ENCODE measurements at places on chromosomes 1 and 21.

- no peak for DNase-seq
Measured at GRCh38 chr1:168341483-168341975, 60.9 kb downstream of the TBX19 start.

DNA sequence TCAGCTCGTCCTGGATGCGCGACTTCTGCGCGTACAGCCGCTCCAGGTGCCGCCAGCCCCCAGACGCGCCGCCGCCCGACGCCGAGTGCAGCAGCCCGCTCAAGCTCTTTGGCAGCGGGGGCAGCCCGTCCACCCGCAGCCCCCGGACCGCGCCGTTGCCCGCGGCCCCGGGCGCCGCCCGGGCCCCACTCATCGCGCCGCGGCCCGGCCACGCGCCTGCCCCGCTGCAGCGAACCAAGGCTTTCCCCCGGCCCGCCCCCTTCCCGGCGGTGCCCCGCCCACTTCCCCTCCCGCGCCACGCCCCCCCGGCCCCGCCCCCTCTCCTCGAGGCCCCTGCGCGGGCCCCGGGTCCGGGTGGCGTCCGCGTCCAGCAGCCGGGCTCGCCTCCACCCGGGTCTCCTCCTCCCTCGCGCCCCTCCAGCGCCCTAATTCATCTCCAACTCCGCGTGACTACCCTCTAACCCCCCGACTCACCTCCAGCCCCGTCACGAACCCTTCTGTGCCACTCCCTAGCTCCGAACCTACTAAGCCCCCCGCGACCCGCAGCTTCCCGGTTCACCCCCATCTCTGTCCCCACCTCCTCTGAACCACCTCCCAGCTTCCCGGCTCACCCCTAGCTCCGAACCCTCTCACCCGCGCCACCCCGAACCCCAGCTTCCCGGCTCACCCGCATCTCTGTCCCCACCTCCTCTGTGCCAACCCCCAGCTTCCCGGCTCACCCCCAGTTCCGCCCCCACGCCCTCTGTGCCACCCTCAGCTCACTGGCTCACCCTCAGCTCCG lies at the start of gene FAM89A:
FAM89A (minus strand) TSS at position 236 of the 781 bp plus-strand sequence; CDS start at position 193, 43 bp downstream.
- DNase-seq: peak; percentile 55

DNA sequence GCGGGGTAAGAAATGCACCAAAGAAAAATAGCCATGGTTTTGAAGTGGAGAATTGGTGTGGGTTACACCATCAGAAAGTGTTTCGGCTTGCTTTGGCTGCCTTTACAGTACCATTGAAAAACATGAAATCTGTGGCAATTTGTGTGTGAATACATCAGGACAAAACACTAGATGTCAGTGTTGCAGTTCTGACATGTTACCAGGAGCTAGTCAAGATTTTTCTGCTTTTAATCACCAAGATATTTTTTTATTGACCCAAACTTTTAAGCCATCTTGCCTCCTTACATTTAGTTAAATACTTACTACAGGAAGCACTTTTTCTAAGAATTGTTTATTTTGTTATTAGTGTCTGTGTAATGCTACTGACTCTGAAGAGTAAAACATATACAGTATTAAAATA lies 14.3 kb downstream of the RRP15 start:
- DNase-seq: peak; percentile 27

GRCh38 chr1:45635211-45635610 lies 11.4 kb upstream of the CCDC17 start:
- peak; percentile 14 for DNase-seq

GRCh38 chr1:22878626-22879025 lies 94.0 kb downstream of the LACTBL1 start:
- DNase-seq: no peak

GRCh38 chr1:89780721-89781120 lies 40.1 kb upstream of the LRRC8D start:
- DNase-seq: peak; percentile 41

- DNase-seq: no peak
Measured at GRCh38 chr1:3501856-3502640, 47.6 kb downstream of the ARHGEF16 start.

DNA sequence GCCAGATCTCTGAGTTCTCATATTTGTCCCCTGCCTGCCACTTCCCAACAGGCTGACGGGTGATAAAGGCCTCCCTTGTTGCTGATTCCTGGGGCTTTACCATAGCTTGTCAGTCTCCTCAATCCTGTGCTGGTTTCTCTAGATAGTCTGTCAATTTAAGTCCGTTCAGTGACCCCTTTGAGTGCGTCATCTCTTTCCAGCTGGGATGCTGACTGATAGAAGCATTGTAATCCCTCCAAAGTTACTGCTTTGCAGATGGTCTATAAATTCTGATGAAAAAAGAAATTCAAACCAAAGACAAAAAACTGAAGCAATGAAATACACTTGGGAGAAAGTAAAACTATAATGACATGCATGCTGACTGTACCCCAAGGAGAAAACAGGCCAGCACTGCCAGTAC lies 28.3 kb downstream of the RHOU start:
- no peak for DNase-seq

DNA sequence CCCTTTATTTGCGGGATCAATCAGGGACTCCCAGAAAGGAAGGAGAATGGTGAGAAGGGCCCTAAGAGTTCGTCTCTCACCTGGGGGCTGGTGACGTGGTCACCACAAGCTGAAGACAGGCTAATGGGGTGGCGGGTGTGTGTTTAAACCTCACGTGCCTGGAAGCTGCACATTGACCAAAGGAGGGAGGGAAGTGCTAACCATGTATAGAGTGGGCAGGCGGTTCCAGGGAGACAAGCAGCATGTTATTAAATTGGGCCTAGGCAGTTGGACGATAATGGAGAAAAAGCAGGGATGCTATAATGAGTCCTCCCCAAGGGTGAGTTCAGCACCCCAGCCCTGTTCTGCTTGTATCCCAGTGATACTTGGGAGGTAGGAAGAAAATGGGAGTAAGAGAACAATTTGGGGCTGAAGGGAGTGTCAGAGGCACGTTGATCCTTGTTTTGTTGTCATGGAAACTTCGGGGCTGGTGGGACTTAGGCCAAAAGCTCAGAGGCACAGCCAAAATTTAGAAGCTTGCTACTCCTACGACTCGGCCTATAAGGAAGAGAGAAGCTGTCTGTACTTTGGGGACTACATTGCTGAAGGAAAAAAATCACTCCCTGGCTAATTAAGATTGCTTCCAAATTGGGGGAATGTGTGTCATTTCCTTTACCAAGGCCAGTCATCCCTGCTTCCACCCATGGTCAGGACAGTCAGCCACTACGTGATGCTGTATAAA lies 33.2 kb upstream of the EPHA8 start:
- DNase-seq: no peak

GRCh38 chr21:14911351-14911750 lies 153.4 kb downstream of the NRIP1 start:
- DNase-seq: no peak

DNA sequence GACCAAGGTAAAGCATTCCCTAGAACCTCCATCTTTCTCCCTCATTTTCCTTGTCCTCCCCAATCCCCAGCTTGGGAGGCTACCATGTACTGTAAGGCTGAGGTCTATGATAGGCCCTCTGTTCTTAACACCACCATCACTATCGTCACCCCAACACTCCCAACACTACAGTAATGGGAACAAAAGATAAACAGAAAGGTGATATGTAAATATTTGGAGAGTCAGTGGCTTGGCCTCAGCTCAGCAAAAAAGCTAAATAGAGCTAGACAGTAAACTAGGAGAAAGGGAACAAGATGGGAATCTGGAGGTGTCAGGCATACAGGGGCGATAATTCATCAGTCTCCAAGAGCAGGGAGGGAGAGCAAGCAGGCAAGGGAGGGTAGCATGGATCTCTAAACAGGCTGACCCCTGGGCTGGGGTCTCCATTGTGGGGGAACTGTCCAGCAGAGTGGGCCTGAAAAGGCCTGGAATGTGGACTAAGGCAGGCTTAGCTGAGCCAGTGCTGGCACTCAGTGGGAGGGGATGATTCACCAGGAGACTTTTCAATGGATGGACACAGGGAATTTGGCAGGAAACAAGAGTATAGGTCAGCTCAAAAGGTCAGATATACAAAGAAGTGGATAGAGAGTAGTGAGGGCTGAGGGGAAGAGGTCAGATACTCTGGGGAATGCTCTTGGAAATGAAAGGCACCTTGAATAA lies 6.7 kb downstream of the WNT2B start:
- DNase-seq: no peak

- DNase-seq: no peak
Measured at GRCh38 chr1:223720971-223721591, 8.7 kb downstream of the CAPN2 start.

- DNase-seq: no peak
Measured at GRCh38 chr1:10536133-10536770, 61.5 kb downstream of the PEX14 start.

GRCh38 chr1:173329726-173330125 lies 122.6 kb upstream of the TNFSF4 start:
- DNase-seq: no peak

DNA sequence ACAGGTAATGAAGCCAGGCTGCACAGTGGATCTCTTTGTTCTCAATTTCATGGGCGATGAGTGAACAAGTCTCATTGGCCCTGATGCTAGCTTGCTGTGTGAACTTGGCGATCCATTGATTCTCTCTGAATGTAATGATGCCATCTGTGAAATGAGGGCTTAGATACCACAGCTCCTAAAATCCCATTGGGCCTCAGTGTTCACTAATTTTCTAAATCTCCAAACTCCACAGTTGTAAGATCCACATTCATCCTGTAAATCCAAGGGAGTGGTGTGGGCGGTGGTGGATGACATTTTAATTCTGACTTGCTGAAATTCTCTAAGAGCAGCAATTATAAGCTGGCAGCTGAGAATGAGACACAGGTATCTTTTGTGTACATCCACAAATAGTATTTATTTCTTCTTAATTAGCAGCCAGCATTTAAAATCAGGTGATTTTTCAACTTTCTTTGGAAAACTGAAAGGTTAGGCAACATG lies 9.6 kb upstream of the ACTL8 start:
- no peak for DNase-seq

DNA sequence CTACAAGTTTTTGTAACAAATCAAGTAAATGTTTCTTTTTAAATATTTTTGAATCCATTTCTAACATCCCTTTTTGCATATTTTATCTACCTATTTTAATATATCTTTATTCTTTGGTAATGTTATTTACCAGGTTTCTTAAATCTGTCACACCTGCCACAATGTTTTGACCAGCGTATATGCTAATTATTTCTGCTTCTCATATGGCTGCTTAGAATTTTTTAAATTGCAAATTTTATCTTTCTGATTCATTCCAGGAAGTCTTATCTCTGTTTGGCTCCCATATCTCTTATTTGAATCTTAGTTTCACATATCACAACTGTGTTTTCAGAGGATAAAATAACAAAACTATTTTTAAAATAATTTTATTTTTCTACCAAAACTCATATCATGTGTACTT lies 1411.1 kb downstream of the KCNT2 start:
- no peak for DNase-seq

GRCh38 chr1:87212431-87213134 lies 116.1 kb upstream of the LMO4 start:
- no peak for DNase-seq

DNA sequence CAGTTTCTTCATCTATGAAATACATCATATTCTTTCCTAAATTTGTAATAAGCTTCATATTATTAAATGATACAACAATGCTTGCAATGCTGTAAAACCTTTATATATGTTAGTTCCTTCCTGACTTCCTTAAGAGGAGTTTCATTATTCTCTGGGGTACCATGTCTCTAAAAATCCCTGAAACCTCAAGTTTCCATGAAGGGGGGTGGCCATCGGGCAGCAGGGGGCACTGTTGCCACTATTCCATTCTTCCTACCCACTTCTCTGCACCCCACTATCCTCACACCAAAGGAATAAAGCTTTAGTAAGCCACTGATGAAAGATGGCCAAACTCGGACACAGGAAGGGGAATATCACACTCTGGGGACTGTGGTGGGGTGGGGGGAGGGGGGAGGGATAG lies 9.0 kb upstream of the DMRTB1 start:
- no peak for DNase-seq

GRCh38 chr1:16087733-16088132 lies 14.3 kb upstream of the FAM131C start:
- DNase-seq: no peak

- DNase-seq: no peak
Measured at GRCh38 chr1:18951818-18952391, 4.6 kb downstream of the IFFO2 start.

GRCh38 chr1:221794079-221794670 lies 52.3 kb upstream of the DUSP10 start:
- DNase-seq: no peak

DNA sequence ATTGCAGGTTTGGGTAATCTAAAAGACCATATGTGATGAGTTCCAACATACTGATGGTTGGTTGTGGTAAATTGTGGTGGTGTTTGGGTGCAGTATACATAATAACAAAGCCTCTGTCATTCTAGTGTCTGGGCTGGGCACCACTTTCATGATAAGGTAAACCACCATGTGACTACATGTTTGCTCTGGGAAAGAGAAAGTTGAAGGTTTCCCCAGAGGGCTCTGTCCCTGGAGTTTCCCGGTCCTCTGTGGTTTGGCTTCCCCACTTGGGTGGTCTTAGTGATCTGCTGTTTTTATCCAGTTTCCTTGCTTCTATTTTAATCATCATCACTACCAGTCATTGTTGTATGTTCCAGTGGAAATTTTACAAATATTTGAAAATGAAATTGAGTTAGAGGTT lies 55.9 kb upstream of the TSPAN2 start:
- no peak for DNase-seq

- DNase-seq: no peak
Measured at GRCh38 chr1:6599141-6599975, 3.3 kb downstream of the KLHL21 start.

- DNase-seq: no peak
Measured at GRCh38 chr1:230230273-230230672, 163.2 kb downstream of the GALNT2 start.

GRCh38 chr1:222935239-222935900 lies 120.5 kb downstream of the DISP1 start:
- no peak for DNase-seq

DNA sequence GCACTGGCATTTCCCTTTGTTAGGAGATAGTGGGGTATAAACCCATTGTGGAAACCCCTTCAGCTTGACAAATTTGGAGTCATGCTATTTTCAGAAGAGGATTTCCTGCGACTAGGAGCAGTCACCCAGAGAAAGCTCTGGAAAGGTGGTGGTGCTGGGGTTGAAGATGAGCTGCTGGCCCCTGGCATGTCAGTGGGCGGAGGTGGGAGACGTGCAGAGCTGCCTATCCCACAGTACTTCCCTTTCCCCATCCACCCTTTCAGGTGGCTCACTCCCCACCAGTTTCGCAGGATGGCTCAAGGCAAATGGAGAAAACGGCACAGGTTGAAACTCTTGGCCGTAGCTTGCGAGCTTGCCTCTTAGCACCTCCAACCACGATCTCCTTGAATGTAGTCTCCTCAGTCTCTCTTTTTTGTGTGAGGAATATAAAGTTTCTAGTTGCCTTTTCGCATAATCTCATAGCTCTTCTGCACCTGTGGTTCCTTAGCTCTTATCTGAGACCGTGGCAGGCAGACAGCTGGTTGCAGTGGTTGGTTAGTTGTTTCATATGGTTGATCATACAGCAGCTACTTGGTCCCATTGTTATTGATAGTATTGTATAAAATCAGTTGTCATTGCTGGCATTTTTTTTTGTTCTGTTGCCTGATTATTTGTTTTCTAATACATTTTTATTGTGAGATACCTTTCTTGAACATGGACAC lies 48.2 kb downstream of the ADARB1 start:
- no peak for DNase-seq

Measured in midbrain (tissue), 1 donor.